ENCODE measurements at places on chromosomes 3 and 15.

DNA sequence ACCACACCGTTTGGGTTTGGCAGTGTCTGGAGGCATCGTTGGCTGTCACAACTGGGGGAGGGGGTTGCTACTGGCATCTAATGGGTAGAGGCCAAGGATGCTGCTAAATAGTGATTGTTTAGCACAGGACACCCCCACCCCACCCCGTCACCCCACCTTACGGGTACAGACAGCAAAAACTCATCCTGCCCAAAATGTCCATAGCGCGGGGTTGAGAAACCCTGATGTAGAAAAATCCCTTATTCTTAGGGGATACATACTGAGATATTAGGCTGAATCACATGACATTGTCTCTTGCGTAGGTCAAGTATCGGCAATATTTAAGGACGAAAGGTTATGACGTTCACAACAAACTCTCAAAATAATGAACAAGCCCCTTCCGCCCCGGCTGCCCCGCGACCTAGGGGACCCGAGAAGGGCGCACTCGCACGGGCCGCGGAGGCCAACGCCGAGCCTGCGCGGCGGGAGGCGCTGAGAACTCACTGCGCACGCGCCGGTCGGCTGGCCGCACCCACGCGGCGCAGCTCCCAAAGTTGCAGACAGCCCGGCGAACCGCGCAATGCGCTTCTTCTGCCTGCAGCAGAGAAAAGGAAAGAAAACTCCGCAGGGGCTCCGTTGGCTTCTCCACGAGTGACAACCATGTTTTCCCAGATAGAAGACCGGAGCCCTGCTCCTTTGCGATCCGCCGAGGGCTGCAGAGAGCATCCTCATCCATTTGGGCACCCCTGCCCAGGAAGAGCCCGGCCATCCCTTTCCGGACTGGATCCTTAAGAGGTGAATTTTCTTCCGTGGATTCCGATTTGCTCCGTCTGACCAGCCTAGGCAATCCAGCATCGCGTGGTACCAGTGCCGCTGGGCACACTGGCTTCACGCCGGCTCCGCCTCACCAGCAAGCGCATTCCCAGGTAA lies 136.8 kb upstream of the CCDC54 start:
- H3K27ac ChIP-seq = peak overlapping the region; percentile 47
- H3K4me1 ChIP-seq = peaks cover 2% of the 10 kb centered on the region
- H3K36me3 ChIP-seq = no peaks in the 10 kb centered on the region
- peak; percentile 83 for DNase-seq
- H3K4me3 ChIP-seq = peak overlapping the region; percentile 82

DNA sequence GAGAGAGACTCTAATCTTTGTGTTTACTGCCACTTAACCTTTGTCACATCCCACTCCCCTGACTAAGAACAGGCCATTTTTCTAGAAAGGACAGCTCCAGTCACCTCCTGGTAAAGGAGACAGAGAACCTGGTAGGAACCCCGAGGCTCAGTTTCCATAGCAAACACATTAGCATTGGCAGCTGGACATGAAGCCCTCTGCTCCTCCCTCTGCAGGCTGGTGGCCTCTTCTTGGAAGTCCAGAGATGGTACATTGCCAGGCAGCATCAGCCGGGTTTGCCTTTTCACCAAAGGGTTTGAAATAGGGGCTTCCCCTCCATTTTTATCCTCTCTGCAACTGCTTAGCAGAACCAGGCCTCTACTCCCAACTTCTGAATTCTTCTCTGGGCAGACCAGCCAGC lies 213.4 kb upstream of the SEMA6D start:
- no peak overlapping the region for H3K4me3 ChIP-seq
- no peaks in the 10 kb centered on the region for H3K36me3 ChIP-seq
- no peaks in the 10 kb centered on the region for H3K4me1 ChIP-seq
- DNase-seq = no peak

GRCh38 chr3:123652342-123652984 lies 67.6 kb upstream of the HACD2 start:
- H3K4me1 ChIP-seq = peaks cover 14% of the 10 kb centered on the region
- peaks cover 65% of the 10 kb centered on the region for H3K36me3 ChIP-seq
- H3K27me3 ChIP-seq = no peaks in the 10 kb centered on the region
- DNase-seq = peak; percentile 82
- peak overlapping the region; percentile 89 for H3K27ac ChIP-seq

- no peaks in the 10 kb centered on the region for H3K4me1 ChIP-seq
- no peaks in the 10 kb centered on the region for H3K36me3 ChIP-seq
- H3K4me3 ChIP-seq = no peak overlapping the region
- no peak for DNase-seq
- no peaks in the 10 kb centered on the region for H3K27me3 ChIP-seq
Measured at GRCh38 chr3:173644086-173645082, 246.8 kb downstream of the NLGN1 start.

- no peak overlapping the region for H3K4me3 ChIP-seq
- DNase-seq = no peak
- no peaks in the 10 kb centered on the region for H3K36me3 ChIP-seq
- no peaks in the 10 kb centered on the region for H3K4me1 ChIP-seq
- no peak overlapping the region for H3K27ac ChIP-seq
Measured at GRCh38 chr3:25038271-25038670, 389.8 kb upstream of the RARB start.

DNA sequence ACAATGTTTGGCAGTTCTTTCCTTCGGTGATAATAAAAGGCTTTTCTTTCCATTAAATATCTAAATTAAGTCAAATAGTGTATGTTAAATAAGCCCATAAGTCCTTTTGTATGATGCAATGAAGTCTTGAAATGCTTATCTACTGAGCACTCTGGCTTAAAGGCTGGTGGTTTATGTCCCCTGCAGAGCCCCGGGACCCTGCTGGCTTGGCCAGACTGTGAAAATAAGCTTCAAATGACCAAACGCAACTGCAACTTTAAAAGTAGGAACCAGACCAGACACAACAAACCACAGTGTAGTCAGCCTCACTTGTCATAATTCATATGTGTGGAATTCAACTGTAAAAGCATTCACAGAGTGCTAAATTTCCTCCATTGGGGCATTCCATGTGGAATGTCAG lies 72.5 kb downstream of the FOXP1 start:
- H3K4me3 ChIP-seq = no peak overlapping the region
- peaks cover 12% of the 10 kb centered on the region for H3K4me1 ChIP-seq
- H3K36me3 ChIP-seq = no peaks in the 10 kb centered on the region
- H3K27me3 ChIP-seq = no peaks in the 10 kb centered on the region
- DNase-seq = peak; percentile 81
- peak overlapping the region; percentile 98 for H3K27ac ChIP-seq

- H3K27me3 ChIP-seq = no peaks in the 10 kb centered on the region
- H3K36me3 ChIP-seq = no peaks in the 10 kb centered on the region
- peaks cover 5% of the 10 kb centered on the region for H3K4me1 ChIP-seq
- peak overlapping the region; percentile 97 for H3K4me3 ChIP-seq
- H3K27ac ChIP-seq = peak overlapping the region; percentile 81
Measured at GRCh38 chr3:86986671-86987420, 4.1 kb downstream of the VGLL3 start.

- H3K27me3 ChIP-seq = no peaks in the 10 kb centered on the region
- no peak for DNase-seq
- H3K27ac ChIP-seq = no peak overlapping the region
- H3K4me1 ChIP-seq = peaks cover 1% of the 10 kb centered on the region
- H3K4me3 ChIP-seq = no peak overlapping the region
Measured at GRCh38 chr3:195411836-195412235, 31.0 kb downstream of the ACAP2 start.

DNA sequence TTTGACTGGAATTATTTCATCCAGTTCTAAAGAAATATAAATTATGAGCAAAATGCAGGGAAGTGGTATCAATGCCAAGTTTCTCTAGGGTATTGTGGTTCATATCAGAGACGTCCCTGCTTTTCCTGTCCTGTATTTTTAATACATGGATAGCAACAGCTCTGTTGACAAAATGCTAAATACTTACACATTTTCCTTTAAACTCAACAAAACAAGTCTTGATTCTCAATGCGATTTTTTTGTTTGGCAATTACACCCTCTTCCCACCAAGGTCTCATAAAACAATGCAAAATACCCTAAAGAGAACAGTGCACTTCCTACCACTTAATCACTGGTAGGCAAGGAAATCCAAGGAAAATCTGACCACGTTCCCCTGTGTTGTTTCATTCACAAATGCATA lies 120.0 kb downstream of the DUT start:
- peaks cover 98% of the 10 kb centered on the region for H3K36me3 ChIP-seq
- H3K27ac ChIP-seq = no peak overlapping the region
- no peak overlapping the region for H3K4me3 ChIP-seq
- DNase-seq = no peak
- peaks cover 5% of the 10 kb centered on the region for H3K4me1 ChIP-seq
- H3K27me3 ChIP-seq = no peaks in the 10 kb centered on the region

DNA sequence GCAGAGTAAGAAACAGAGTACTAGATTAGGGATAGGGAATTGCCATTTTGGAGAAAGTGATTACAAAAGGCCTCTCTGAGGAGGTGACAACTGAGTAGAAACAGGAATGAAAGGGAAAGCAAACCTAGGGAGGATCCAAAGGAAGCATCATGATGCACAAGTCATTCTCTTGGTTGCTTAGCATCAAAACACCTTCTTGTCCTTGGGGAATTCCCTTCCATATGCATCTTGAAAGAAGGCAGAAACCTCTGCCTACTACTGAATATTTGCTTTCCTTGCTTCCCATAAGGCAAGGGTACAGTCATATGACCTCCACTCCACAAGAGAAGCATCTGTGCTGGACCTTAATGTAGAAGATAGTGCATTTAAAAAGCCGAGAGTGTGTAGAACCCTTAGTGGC lies 24.1 kb downstream of the GABPB1 start:
- H3K36me3 ChIP-seq = no peaks in the 10 kb centered on the region
- DNase-seq = peak; percentile 70
- H3K27ac ChIP-seq = no peak overlapping the region
- H3K27me3 ChIP-seq = no peaks in the 10 kb centered on the region
- H3K4me1 ChIP-seq = no peaks in the 10 kb centered on the region

DNA sequence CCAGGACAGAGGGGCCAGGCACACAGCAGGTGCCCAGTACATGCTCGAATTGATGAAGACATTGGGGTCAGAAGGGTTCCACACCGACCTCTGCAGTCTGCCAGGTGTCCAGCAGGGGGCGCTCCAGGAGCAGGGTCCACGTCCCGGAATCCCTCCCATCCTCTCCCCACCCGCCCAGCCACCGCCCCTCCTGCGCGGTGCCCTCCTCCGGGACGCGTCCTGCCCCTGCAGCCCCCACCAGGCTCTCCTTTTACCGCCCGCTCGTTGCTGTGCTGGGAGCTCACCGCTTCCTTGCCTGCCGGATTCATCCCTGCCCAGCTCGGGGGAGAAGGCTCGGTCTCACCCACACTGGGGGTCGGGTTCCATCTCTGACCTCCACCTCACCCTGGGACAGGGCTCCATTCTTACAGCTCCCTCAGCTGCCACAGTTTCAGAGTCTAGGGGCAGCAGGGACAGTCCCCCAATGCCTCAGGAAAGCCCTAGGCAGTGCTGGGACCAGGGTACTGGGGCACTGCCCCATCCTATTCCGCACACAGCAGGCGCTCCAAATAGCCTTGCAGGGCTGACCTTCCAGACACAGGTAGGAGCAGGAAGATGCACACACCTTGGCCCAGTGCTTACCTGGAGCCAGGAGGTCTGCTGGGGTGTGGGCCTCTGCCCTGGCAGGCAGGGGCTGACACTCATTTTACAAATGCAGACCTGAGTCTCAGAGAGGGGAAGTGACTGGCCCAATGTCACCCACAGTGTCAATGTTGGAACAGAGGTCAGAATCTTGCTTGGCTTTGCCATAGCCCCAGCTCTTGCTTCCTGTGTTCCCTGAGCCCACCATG lies 31.0 kb downstream of the GRIP2 start:
- H3K27me3 ChIP-seq = peaks cover 45% of the 10 kb centered on the region
- no peak overlapping the region for H3K27ac ChIP-seq
- H3K36me3 ChIP-seq = no peaks in the 10 kb centered on the region
- no peak overlapping the region for H3K4me3 ChIP-seq

DNA sequence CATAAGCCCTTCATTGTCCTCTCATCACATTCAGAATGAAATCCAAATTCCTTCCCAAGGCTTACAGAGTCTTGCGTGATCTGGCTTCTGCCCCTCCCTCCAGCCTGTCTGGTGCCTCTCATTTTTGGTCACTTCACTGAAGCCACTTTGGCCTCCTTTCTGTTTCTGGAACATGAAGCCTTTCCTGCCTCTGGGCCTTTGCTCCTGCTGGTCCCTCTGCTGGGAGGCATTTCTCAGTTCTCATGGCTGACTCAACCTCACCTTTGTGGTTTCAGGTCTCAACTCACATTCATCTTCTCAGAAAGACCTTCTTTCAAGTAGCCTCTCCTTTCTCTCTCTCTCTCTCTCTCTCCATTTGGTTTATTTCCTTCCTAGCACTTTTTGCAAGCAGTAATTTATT lies 43.9 kb upstream of the BHLHE40 start:
- no peak for DNase-seq
- H3K4me3 ChIP-seq = no peak overlapping the region
- H3K27ac ChIP-seq = no peak overlapping the region
- no peaks in the 10 kb centered on the region for H3K4me1 ChIP-seq

GRCh38 chr15:40091861-40092255 lies 16.8 kb downstream of the BMF start:
- H3K4me3 ChIP-seq = no peak overlapping the region
- H3K27ac ChIP-seq = peak overlapping the region; percentile 90

- H3K27me3 ChIP-seq = no peaks in the 10 kb centered on the region
- H3K36me3 ChIP-seq = no peaks in the 10 kb centered on the region
- no peak overlapping the region for H3K27ac ChIP-seq
- no peaks in the 10 kb centered on the region for H3K4me1 ChIP-seq
- DNase-seq = peak; percentile 58
Measured at GRCh38 chr3:89314454-89315098, 207.2 kb downstream of the EPHA3 start.

DNA sequence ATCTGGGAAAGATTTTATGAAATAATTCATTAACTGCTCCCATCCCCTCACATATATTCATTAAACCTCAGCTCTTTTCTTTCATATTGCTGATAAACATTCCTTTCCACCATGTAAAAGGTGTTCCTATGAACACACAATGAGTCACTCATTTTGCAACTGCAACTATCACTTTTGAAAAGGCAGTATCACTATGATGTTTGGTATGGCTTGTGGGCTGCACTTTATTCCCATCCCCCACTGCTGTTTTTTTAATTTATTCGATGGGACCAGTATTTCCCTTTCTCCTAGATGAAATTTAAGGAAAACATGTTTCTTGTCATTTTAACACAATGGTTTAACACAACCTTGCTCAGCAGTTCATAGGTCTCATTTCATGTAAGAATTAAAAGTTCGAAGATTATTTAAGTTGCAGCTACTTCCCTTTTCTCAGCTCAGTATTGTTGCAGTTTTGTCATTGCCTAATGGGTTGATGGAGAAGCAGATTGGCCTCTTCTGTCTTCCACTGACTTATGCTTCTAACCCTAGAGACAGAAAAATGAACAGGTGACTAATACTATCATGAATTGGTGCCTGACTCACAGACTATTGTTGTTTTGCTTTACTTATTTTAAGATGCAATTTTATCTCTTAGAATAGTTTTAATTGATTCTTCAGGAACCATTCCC lies 280.3 kb downstream of the ZPLD1 start:
- peak overlapping the region; percentile 40 for H3K27ac ChIP-seq
- H3K36me3 ChIP-seq = no peaks in the 10 kb centered on the region
- no peak for DNase-seq
- no peak overlapping the region for H3K4me3 ChIP-seq
- no peaks in the 10 kb centered on the region for H3K27me3 ChIP-seq

DNA sequence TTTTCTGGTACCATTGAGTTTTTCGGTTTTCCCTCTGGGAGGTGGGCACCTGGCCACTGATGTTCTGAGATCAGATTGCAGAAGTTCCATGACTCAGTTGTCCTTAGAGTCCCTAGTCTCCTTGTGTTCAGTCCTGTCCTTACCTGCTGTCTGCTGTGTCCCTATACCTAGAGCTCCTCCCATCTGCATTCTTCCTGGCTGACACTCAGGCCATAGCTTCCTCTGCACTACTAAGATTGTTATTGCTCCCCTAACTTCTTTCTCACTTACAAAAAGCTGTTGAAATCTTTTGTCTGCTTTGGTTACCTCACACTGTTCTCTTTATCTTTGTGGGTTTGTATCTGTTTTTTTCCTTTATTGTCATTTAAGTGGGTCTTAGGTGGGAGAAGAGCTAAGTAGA lies 13.2 kb downstream of the USP3 start:
- DNase-seq = no peak
- no peaks in the 10 kb centered on the region for H3K36me3 ChIP-seq
- peaks cover 5% of the 10 kb centered on the region for H3K4me1 ChIP-seq
- peak overlapping the region; percentile 17 for H3K27ac ChIP-seq

Data from mesenchymal stem cell (in vitro differentiated cells and primary cell).